ENCODE measurements at places on chromosomes 16 and 17.

DNA sequence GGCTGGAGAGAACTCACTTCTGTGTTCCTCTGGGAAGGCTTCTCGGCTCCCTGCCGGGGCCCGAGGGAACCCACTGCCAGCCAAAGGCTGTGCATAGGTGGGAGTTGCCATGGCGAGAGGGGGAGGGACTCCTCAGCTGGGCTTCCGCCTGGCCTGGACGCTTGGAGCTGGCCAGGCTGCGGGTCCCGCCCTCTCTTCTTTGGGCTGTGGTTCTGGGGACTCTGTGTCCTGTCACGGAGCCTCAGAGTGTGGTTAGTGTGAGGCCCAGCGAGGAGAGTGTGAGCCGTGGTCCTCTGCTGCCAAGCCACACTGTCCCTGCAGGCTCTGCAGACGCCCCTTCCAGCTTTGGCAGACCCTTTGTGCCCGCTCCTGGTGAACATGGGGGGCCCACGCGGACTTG lies 123.1 kb downstream of the OR1D5 start:
- no peak for DNase-seq

DNA sequence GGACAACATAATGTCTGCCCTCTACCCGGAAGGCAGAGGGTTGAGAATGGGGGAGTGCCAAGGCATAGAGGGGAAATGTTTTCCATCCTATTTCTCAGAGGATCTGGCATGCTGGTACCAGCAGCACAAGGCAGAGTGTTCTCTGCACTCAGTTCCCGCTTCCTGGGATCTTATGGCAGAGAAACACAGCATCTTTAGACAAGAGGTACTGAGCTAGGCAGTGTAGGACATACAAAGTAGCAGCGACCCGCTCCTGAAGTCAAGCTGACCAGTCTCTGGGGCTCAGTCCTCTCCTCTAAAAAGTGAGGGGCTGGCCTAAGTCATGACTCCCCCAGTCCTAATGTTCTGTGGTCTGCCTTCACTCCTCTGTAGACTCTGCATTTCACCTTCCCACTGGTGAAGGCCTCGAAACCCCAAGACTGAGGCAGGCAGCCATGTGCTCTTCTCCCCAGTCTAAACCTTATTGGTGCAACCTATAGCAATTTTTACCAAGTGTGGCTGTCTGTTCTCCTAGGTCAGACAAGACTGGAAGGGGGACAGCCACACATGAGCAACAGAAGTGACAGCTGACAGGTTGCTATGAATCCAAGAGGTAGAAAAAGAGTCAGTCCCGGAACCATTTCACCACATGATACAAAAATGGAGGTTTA lies 11.3 kb upstream of the TSPOAP1 start:
- no peak for DNase-seq

- DNase-seq, result peak; percentile 73
Observed at GRCh38 chr16:83714286-83714685, 93.5 kb upstream of the HSBP1 start.

- no peak for DNase-seq
Observed at GRCh38 chr17:55186937-55187770, 77.6 kb upstream of the HLF start.

DNA sequence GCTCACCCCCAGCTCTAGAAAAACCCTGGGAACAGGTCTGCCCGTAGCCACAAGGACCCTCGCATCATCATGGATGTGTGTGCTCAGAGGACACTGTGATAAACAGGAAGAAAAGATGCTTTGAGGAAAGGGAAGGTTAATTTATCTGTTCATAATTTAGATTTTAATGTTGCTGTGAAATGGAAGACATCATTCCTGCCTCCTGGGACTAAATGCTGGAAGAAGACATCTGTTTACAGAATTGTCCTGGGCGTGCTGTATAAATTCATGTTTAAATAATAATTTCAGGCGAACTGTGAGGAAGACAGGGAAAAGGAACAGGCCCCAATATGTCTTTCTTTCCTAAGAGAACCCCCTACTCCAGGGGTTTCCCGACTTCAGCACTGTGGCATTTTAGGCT lies 112.6 kb downstream of the SHISA6 start:
- no peak for DNase-seq

DNA sequence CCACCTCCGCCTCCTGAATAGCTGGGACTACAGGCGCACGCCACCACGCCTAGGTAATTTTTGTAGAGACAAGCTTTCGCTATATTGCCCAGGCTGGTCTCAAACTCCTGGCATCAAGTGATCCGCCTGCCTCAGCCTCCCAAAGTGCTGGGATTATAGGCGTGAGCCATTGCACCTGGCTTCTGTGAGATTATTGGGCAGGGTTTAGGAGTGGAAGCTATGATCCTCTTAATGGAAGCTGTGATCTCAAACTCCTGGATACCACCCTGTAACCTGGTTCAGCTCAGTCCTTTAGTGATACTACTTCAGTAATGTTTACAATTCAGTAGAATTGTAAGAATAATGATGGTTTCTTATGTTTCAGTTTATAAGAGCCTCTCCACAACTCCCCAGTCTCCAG lies 14.1 kb downstream of the NFE2L1 start:
- DNase-seq, result no peak

DNA sequence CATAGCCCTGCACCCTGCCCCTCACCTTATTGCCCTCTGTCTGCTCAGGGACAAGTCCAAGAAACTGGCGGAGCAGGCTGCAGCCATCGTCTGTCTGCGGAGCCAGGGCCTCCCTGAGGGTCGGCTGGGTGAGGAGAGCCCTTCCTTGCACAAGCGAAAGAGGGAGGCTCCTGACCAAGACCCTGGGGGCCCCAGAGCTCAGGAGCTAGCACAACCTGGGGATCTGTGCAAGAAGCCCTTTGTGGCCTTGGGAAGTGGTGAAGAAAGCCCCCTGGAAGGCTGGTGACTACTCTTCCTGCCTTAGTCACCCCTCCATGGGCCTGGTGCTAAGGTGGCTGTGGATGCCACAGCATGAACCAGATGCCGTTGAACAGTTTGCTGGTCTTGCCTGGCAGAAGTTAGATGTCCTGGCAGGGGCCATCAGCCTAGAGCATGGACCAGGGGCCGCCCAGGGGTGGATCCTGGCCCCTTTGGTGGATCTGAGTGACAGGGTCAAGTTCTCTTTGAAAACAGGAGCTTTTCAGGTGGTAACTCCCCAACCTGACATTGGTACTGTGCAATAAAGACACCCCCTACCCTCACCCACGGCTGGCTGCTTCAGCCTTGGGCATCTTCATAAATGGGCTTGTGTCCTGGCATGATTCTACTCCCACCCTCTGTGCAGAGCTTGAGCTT lies 6.3 kb upstream of the NFATC3 start:
- DNase-seq, result no peak

- no peak for DNase-seq
Observed at GRCh38 chr17:17076066-17076465, 33.8 kb downstream of the MPRIP start.

GRCh38 chr17:74923538-74924249 lies 379 bp upstream of the OTOP2 start:
- DNase-seq, result peak; percentile 43

- DNase-seq, result no peak
Observed at GRCh38 chr17:62587554-62587953, 39.9 kb upstream of the MRC2 start.

GRCh38 chr17:81393684-81394376 lies 1.4 kb upstream of the BAHCC1 start:
- DNase-seq, result peak; percentile 100

DNA sequence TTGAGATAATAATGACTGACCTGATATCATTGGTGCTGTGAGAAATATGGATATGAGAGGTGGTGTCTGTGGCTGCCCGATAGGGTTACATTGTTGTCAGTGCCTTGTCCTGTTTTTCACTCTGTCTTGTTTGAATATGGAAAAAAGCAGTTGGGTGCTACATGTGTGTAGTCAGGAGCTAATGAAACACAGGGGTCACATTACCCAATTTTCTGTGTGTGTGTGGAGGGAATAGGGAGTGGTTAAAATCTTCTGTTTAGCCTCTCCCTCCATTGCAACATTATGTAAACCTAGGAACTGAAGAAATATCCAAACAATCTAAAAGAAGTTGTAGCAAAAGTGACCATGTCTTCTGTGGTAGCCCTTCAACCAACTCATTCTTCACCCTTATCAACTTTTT lies 527.7 kb upstream of the SOX9 start:
- DNase-seq, result no peak

- DNase-seq, result no peak
Observed at GRCh38 chr16:10040136-10041080, 141.8 kb downstream of the GRIN2A start.

DNA sequence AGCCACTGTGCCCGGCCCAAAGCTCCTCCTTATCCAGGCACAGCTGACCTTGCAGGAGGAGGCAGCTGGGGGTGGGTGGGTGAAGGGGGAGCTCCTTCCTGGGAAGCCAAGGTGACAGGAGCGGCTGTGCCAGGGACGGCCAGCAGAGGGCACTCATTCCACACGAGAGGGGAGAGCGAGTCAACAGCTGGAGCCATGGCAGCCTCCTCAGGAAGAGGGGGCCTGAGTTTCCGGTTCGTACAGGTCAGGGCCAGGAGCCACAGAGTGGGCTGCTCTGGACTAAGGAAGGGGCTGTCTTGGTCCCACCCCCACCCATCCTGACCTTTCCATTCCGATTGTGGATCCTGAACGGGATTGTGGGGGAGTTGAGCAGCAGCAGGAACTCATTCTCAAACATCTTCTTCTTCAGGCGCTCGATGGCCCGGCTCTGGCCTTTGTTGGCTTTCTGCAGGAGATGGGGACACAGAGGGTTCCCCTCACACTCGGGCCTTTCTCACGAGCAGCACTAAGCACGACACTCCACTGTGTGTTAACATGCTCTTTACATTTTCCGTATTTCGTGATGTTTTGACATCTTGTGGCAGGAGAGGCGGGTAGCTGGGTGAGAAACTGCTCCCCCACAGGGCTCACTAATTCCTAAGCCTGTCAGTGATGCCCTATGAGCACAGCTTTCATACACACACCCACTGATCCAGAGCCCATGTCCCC lies 61.6 kb downstream of the TIMM22 start:
- peak; percentile 44 for DNase-seq

DNA sequence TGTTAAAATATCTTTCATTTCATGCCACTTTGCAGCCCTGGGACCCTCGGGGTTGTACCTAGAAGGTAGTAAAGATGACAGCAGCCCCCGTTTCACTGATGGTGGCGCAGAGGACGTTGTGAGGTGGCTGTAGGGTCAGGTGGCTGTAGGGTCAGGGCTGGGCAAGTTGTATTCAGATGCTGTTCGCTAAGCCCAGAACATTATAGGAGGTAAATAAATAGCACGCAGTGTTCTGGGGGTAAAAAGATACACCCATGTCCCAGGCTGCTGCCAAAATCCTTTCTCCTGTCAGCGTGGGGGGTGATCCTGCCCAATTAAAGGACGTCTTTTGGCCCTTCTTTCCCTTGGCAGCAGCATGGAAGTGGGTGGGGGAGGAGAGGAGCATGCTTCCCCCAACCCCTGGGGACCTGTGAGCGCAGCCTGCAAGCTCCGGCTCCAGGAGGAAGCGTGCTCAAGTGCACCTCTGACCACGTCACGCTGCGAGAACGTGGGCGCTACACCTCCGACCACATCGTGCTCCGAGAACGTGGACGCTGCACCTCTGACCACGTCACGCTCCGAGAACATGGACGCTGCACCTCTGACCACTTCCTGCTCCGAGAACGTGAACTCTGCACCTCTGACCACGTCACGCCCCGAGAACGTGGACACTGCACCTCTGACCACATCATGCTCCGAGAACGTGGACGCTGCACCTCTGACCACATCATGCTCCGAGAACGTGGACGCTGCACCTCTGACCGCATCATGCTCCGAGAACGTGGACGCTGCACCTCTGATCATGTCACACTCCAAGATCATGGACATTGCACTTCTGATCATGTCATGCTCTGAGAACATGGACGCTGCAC lies 182.1 kb downstream of the RPTOR start:
- DNase-seq, result no peak

GRCh38 chr17:72614871-72615626 lies 477.4 kb downstream of the SLC39A11 start:
- DNase-seq, result peak; percentile 8

DNA sequence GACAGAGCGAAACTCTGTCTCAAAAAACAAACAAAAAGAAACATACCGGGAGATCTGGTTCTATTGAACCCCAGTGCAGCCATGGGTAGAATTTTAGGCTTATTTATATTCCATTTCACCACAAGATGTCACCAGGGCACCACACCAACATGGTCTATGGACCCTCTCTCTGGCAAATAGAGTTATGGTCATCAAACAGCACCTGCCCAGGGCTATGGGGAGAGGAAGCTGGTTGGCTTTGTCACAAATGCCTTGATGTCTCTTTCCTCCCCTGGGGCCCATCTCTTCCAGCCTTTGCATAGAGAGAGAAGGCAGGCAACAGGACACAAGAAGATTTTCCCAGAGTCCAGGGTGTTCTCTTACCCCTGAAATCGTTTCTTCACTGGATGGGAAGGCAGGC lies 128.4 kb downstream of the WWOX start:
- no peak for DNase-seq

GRCh38 chr16:25189305-25189704 lies 27.4 kb upstream of the AQP8 start:
- no peak for DNase-seq
